Mucosa of gallbladder (tissue), 1 donor: ENCODE measurements at places on chromosomes 4 and X.
A peak's percentile ranks its signal among the peaks of the same experiment; 100 is the strongest.

GRCh38 chrX:110561034-110561433 is 202.4 kb downstream of the RTL9 start:
- DNase-seq = no peak

DNA sequence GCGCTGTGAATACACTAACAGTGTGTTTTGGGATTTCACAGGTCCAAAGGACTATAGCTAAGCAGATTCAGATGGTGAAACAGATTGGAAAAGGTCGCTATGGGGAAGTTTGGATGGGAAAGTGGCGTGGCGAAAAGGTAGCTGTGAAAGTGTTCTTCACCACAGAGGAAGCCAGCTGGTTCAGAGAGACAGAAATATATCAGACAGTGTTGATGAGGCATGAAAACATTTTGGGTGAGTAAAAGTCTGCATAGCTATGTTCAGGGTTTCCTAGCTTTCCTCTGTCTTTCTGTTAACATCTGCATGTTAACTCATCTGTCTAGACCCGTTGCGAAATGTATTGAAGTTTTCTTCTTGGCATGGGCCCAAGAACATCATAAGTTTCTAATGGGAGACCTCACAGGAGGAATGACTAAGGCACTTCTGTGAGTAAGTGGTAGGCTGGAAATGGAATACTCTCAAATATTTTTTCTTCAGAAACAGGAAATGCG is 372.1 kb downstream of the BMPR1B start:
- peak; percentile 57 for DNase-seq

GRCh38 chrX:13522811-13523210 is 46.6 kb upstream of the EGFL6 start:
- no peak for DNase-seq

DNA sequence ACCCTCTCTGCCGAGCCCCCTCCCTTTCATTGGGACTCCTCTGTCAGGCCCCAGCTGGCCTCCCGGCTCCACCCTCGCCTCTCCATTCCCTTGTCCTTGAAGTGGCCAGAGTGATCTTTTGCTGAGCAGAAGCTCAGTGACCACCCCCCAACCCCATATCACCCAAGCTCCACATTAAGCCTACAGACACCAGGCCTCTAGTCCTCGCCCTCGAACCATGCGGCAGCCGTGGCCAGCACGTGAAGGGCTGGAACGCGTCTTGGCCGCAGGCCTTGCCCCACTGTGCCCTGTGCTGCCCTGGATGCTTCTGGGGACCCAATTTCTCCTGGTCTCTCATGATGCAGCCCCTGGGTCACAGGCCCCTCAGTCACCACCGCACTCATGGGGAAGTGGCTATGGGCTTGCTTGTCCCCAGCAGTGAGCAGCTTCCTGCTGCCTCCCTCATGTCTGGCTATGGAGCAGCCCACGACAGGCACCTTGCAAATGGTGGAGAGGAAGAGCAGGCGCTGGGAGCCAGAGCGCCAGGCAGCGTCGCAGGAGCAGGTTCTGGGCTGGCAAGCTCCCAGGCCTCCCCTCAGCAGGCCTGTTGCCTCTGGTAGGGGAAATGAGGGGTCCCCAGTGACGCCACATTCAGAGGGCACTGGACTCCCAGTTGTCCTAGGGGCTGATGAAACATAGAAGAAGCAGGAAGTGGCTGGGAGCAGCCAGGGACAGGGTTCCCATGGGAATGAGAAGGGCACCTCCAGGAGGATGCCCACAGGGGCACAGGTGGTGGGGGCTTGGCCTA is 757 bp upstream of the SRPK3 start:
- DNase-seq = no peak

DNA sequence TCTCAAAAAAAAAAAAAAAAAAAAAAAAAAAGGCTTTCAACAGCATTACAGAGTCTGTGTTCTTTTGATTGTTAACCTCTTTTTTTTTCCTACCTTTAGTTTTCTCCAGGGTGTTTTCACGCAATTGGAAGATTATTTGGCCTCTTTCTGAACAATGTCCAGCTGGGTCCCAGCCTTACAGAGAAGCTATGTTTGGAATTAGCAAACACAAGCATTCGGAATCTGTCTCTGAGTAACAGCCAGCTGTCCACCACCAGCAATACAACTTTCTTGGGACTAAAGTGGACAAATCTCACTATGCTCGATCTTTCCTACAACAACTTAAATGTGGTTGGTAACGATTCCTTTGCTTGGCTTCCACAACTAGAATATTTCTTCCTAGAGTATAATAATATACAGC is 13.3 kb downstream of the TLR3 start:
- no peak for DNase-seq

DNA sequence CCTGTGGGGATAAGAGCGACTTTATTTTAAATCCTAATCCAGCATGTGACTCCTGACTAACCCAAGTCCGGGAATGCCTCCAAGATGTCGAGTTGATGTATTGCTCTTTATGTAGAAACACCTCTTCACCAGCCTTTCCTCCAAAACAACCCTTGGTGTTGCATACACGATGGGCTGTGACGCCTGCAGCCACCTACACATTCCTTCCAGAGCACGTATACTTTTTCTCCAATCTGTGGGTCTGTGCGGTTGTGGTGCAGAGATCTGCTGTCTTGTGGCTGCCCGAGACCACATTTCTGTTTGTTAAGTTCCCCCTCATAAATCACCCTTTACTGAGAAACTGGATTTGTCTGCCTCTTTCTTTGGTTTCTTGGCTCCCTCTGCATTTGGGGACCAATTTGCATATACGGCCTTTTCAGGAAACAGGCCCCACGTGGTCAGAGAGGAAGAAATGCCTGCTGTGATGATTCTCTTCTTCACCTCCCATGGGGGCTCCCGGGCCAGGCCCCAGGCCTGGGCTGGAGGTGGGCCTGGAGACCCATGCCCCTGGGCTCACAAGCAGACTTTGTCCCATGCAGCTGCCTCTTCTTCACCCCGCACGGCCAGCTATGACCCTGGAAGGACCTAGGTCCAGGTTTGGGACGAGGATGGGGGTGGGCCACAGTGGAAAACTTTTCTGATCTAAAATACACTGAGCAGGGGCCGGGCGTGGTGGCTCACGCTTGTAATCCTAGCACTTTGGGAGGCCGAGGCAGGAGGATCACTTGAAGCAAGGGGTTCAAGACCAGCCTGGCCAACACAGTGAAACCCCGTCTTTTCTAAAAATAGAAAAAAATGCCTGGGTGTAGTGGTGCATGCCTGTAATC is 21.4 kb upstream of the AFAP1 start:
- peak; percentile 55 for DNase-seq

DNA sequence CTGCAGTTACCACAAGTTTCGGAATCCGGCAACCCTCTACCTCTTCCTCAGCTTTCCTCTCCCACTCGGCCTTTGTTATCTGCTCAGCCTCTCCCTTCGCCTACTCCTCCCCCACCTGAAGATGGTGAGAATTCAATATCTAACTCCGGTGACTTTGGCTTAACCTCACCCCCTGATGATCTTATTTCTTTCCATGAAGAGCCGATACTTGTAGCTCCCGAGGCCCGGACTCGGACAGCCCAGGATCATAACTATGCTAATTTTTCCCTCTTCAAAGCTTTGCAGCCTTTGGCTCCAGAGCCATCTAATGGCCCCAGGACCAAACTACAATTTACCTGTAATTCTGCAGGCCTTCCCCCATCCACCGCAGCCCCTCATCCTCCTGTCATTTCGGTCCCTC is 32.0 kb upstream of the MGST2 start:
- peak; percentile 19 for DNase-seq

- no peak for DNase-seq
These were observed 76.9 kb downstream of the LRRC66 start for GRCh38 chr4:51943221-51943620.

GRCh38 chr4:145927030-145927429 is 11.6 kb downstream of the ZNF827 start:
- no peak for DNase-seq

DNA sequence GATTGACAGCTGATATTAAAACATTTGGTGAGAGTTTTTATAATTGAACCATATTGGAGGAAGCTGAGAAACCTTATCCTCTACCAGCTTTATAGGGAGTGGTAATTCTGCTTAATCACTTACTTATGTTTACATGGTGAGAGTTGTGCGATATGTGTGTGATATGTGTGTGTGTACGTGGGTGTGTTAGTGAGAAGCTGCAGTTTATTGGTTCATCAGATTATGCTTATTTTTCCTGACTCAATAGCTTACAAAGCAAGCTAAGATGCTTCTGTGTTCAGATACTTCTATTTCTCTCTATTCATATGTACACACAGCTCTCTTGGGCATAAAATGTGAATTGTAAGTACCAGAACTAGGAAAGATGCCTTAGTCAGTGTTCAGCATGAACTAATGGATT is 343.7 kb downstream of the GRIA2 start:
- DNase-seq = no peak

GRCh38 chrX:150254909-150255308 is 108.2 kb upstream of the MAMLD1 start:
- no peak for DNase-seq

DNA sequence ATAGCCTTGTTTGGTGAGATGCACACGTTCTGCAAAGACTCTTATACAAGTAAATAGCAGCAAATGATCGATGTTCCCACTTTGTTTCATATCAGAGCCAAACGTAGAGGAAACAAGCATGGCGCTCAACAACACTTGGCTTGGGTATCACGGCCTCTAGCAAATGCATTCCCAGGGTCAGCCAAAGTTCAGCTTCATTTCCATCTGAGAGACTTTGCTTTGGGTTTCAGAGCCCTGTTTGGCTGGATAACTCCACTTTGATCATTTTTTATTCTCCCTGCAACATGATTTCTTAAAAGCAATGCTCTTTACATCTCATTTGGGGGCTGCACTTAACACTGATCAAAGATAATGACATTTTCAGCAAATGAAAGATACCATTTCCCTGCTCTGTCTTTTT is 199.2 kb upstream of the FAM9B start:
- DNase-seq = no peak

DNA sequence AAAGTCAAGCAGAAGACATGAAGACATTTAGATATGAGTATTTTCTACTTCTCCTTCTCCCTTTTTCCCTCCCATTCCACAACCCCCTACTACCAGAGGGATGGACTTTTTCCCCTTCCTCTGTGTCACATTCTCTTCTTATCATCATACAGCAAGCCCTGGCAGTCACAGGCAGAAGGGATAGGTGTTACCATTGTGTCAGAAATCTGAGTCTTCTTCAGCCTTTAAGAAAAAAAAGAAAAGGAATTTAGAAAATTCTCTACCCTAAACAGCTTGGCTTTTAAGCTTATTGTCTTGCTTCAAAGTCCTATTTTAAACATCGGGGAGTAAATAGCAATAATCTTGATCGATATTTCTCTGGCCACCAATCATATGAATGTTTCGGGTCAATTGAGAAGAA is 30.9 kb upstream of the ADH1C start:
- DNase-seq = no peak

DNA sequence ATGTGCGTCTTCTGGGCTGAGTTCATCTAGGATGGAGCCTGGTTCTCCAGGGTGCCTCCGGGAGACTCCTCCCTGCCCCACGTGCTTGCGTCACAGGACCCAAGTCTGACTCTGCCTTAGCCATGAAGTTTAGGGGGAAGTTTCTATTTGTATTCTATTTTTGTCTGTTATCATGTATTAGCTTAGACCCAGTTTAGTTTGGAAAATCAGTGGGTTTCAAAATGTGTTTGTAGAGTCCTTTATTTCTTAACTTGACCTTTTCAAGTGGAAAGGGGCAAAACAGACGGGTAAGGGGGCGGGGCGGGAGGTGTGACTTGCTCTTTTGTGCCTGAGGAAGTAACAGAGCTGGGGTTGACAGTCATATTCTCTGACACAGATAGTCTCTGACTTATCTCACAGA is 86.0 kb downstream of the HTT start:
- no peak for DNase-seq

DNA sequence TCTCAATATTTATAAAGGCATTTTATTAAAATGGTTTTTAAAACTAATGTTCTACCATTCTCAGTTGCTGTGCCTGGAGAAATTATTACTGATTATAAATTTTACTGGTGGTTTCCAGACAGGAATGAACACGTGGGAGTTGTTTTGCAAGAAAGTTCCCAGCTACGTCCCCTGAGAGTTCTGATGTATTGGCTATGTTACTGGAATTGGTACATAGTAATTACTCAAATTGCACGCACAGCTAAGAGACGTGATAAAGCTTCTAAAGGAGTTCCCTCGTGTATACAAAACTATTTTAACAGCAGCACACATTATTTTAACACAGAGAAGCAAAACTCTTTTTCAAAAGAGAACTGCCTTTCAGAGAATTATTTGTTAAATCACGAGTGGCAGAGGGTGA is 292.2 kb downstream of the NLGN4X start:
- peak; percentile 15 for DNase-seq

GRCh38 chr4:128830906-128831503 is 21.5 kb downstream of the JADE1 start:
- no peak for DNase-seq

- DNase-seq = peak; percentile 21
These were observed 29.5 kb downstream of the TAPT1 start for GRCh38 chr4:16196482-16197393.

- DNase-seq = no peak
These were observed 44.5 kb downstream of the SEPTIN11 start for GRCh38 chr4:76993787-76994641.

- no peak for DNase-seq
These were observed 142.5 kb downstream of the RASL11B start for GRCh38 chr4:53004497-53005148.

DNA sequence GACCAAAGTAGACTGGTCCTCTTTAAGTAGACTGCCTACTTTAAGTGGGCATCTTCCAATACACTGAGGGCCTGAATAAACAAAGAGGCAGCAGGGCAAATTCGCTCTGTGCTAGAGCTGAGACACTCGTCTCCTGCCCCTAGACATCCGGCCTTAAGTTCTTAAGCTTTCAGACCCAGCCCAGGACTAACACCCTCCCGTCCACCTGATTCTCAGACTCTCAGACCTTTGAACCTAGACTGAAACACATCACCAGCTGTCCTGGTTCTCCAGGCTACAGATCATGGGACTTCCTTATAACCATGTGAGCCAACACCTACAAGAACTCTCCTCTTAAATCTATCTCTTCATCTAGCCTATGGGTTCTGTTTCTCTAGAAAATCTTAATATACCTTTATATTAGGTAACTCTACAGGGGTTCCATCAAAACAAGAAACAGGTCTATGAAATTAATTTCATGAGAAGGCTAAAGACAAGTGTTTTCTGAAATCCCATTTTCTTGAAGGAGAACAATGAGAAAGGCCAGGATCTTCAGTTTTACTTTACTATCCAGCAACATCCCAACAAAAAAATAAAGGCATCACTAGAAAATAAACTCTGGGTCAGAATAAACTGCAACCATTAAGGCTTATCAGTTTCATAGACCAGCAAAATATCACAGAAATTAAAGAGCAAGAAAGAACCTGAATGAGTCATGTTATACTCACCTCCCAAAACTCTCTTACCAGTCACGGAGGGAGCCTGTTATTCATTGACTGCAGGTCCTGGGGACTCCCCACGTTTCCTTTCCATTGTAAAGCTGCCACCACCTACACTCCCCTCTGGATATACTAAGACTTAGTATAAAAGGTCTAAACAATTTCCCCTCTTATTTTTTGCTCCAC is 14.8 kb downstream of the ADGRA3 start:
- peak; percentile 31 for DNase-seq

- no peak for DNase-seq
These were observed 2.6 kb downstream of the PLP1 start for GRCh38 chrX:103779141-103779789.
